ENCODE measurements at places on chromosomes 7 and 10.

DNA sequence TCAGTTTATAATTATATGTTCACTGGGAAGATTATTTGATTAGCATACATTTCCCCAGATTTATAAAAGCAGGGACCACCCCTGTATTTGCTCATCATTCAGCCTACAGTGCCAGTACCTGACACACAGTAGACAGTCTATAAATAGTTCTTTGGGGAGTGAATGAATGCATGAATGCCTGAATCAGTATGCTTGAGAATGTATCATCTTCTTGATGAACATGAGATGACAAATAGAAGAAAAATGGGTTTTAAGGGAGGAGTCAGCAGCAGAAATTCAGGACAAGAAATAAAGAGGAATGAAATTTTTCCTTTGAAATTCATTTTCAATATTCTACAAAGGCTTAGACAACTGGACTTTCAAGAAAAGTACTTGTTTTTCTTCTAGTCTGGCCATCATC, 295.8 kb upstream of the LRRTM3 start:
- no peak for DNase-seq

DNA sequence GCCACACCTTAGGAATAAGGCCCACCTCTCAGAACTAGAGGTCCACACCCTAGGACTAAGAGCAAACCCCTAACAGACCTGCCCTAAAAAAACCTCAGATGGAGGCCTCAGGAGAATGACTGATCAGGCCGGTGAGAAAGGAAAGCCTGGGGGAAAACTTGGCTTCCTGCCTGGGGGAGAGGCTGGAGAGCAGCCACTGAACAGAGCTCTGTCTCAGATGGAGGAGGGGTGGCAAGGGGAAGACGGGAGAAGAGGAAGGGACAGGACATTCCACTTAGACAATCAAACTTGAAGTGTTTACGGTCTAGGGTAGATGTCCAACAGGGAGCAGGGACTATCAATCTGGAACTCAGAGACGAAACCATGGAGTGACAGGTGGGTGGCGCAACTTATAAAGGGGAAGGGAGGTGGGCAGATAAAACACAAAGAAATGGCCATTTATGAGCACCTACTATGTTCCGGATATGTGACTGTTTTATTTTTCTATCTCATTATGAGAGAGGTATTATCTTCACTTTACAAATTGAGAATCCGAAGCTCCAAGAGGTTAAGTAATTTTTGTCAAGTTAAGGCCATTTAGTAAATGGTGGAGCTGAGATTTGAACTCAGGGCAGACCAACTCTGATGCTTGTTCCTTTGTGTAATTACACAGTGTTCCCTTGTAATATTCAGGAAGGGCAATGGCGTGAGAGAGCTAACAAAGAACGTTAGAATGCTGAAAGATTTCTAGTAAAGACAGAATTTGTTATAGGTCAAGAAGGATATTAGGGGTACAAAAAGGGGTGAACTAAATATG, 82.6 kb downstream of the DNMBP start:
- peak; percentile 8 for DNase-seq

GRCh38 chr7:139394540-139394939, 34.8 kb downstream of the LUC7L2 start:
- DNase-seq = no peak

GRCh38 chr10:3802526-3803265, 17.7 kb upstream of the KLF6 start:
- no peak for DNase-seq

GRCh38 chr7:82755705-82756551, 312.4 kb upstream of the CACNA2D1 start:
- DNase-seq = no peak

Data from BE2C (cell line).